ENCODE measurements at places on chromosomes 12 and 14.
A peak's percentile ranks its signal among the peaks of the same experiment; 100 is the strongest.

GRCh38 chr12:105352052-105352451 lies 21.6 kb downstream of the C12orf75 start:
- DNase-seq: no peak

- DNase-seq: no peak
Observed at GRCh38 chr12:69350002-69350626, 1.9 kb downstream of the LYZ start.

DNA sequence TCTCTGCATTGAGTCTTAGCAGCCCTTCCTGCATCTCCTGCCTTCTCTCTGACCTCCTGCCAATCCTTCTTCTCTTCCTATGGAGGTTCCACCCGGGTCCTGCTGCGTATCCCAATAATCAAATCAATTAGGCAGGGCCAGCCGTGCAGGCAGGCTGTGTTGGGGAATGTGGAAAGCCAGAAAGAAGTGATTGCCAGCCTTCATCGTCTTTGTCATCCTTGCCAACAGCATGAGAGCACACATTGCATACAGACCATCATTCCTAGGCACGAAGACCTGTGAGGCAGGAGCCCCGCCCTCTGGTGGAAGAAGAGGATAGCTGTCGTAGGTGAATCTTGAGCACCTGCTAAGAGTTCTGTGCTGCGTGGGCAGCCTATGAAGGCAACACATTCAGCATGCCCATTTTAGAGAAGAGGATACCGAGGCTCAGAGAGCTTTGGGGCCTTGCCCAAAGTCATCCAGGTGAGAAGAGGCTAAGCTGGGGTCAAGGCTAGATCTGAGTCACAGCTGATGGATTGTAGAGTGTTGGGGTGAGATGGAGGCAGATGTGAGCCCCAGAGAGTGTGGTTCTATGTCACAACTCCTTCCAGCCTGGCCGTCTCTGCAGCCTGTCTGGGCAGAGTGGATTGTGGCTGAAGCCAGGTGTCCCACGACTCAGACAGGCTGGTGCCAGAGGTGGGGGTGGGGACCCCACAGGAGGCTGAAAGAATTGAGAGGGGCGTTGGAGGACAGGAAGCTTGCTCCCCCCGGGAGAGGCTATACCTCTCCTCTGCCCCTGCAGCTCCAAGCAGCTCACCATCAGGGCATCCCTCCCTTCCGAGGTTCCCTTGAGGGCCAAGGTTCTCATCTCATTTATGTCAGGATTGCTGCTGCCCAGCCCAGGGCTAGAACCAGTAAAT lies 12.7 kb downstream of the C14orf132 start:
- no peak for DNase-seq

GRCh38 chr12:4270016-4270830 lies 3.3 kb upstream of the CCND2 start:
- no peak for DNase-seq

- DNase-seq: no peak
Observed at GRCh38 chr12:50689437-50689836, 74.5 kb upstream of the ATF1 start.

GRCh38 chr12:1790444-1790843 lies 29.9 kb upstream of the LRTM2 start:
- peak; percentile 16 for DNase-seq

GRCh38 chr14:32481707-32482106 lies 152.6 kb downstream of the AKAP6 start:
- DNase-seq: no peak

GRCh38 chr12:109191621-109192250 lies 75.3 kb downstream of the ACACB start:
- DNase-seq: no peak

DNA sequence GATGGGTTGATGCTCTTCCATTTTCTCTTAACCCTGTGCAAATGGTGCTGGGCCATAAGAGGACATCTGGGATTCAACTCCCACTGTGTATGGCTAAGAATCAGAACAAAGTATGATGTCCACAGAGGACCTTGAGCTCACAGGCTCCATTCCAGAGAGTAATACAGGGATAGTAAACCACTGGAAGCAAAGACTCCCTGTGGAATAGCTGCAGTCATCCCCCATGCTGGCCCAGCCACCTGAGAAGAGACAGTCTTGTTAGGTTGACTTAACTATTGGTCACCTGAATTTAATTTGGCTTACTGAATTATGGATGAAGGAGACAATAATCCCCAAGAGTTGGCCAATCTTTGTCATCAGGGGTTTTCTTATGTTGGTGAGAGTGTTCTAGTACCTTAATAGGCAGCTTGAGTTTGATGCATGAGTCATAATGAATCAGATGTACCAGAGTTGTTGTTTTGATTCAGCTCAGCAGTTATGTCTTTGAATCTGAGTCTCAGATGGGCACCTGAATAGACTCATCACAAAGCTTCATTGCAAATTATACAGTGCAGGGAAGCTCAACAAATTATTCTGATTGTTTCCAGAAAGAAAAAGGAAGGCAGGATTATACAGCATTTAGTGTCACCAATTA lies 122.7 kb downstream of the SSPN start:
- no peak for DNase-seq

Data from breast epithelium (tissue), 4 donors.